Aortic smooth muscle cell (primary cell): ENCODE measurements at places on chromosomes 1 and 21. TPM values are rescaled to one million over a fixed set of nuclear protein-coding genes. Genes with fewer than 3 reads are reported as not detected.

CLDN17 gene
- not detected in 2 replicates for total RNA-seq

RPE65 gene
- not detected in 2 replicates for total RNA-seq

C1orf116 gene
- total RNA-seq: under 0.01 TPM in 1 of 2 replicates, not detected in the other

SIKE1 gene
- 63.1 and 63.5 TPM in 2 replicates for total RNA-seq

FAM78B gene
- total RNA-seq: 0.13 and 0.25 TPM in 2 replicates

ANKRD45 gene
- total RNA-seq: 0.31 and 0.40 TPM in 2 replicates

ADAM30 gene
- total RNA-seq: not detected in 2 replicates

GNAT2 gene
- total RNA-seq: 0.19 and 0.40 TPM in 2 replicates

LHX8 gene
- total RNA-seq: not detected in 2 replicates

ADGRB2 gene
- 4.0 and 4.9 TPM in 2 replicates for total RNA-seq

INKA2 gene
- total RNA-seq: 1.4 and 7.1 TPM in 2 replicates

AGL gene
- 15.2 and 22.6 TPM in 2 replicates for total RNA-seq
